Left ventricle myocardium inferior (tissue), 1 donor: ENCODE measurements at places on chromosomes 2 and 18. TPM values are rescaled to one million over a fixed set of nuclear protein-coding genes. Genes with fewer than 3 reads are reported as not detected.
A peak's percentile ranks its signal among the peaks of the same experiment; 100 is the strongest.

DNA sequence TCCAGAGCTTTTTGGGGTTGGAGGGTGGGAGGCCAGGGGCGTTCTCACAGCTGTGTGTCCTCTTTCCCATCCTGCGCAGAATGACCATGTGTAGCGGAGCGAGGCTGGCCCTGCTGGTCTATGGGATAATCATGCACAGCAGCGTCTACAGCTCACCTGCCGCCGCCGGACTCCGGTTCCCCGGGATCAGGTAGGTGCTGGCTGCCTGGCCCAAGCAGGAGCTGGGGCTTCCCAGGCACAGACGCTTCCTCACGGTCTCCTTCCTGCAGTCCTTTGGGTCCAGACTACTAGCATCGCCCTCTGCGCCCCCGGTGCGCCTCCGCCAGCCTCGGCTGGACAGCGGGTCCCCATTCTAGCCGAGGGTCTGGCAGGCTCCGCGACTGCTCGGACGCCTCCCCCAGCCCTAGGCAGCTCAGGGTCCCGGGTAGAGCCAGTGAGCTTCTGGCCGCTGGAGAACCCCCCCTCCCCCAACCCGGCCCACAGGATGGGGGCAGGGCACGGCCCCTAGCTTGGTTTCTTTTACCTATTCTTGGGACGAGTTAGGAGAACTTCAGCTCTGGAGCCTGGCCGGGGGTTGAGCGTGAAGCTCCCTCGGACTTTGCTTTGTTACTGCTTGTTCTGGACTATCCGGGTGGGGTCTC is 756 bp downstream of the ADCYAP1 start:
- no peak overlapping the region for H3K27ac ChIP-seq
- H3K4me1 ChIP-seq: peaks cover 53% of the 10 kb centered on the region
- peak overlapping the region; percentile 9 for H3K4me3 ChIP-seq

DNA sequence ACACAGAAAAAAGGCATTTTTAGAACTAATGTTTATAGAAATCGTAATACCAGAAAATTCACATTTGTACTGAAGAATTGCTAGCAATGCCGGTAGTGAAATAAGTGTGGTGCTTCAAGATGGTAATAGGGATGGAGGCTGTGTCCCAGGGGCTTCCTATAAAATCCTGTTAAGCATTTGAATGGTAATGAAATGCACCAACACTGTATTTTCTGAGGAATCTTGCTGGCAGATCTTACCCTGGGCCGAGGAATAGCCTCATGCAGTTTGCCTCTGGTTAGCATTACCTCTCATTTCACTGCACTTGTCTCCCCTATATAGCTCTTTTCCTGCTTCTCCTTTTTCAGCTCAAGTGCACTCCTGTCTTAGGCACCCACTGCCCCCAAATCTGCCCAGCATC is 501.6 kb upstream of the NRP2 start:
- no peak overlapping the region for H3K4me3 ChIP-seq
- H3K27ac ChIP-seq: no peak overlapping the region
- no peaks in the 10 kb centered on the region for H3K27me3 ChIP-seq
- no peaks in the 10 kb centered on the region for H3K4me1 ChIP-seq
- H3K36me3 ChIP-seq: no peaks in the 10 kb centered on the region

DNA sequence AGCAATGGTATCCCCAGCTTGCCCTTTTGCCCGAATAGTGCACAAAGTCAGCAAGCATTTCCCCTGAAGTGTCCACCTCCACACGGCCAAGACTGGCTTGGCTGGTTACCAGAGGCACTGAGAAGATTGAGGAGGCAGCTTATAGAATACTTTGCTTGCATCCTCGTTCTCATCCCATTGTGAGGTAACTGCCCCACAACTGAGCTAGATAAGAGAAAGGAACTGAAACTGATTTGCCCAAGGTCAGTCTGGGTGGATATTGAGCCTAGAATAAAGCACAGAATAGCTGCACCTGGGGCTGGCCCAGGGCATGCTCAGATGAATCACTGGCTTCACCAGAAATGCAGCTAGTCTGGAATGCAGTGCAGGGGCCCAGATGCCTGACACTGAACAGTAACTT is 32.7 kb upstream of the MAP4K3 start:
- peak overlapping the region; percentile 33 for H3K4me3 ChIP-seq
- H3K36me3 ChIP-seq: peaks cover 2% of the 10 kb centered on the region
- peak overlapping the region; percentile 77 for H3K27ac ChIP-seq

GEN1 gene
- total RNA-seq: 4.3 TPM

FHL2 gene
- 2,742 TPM for total RNA-seq

DNA sequence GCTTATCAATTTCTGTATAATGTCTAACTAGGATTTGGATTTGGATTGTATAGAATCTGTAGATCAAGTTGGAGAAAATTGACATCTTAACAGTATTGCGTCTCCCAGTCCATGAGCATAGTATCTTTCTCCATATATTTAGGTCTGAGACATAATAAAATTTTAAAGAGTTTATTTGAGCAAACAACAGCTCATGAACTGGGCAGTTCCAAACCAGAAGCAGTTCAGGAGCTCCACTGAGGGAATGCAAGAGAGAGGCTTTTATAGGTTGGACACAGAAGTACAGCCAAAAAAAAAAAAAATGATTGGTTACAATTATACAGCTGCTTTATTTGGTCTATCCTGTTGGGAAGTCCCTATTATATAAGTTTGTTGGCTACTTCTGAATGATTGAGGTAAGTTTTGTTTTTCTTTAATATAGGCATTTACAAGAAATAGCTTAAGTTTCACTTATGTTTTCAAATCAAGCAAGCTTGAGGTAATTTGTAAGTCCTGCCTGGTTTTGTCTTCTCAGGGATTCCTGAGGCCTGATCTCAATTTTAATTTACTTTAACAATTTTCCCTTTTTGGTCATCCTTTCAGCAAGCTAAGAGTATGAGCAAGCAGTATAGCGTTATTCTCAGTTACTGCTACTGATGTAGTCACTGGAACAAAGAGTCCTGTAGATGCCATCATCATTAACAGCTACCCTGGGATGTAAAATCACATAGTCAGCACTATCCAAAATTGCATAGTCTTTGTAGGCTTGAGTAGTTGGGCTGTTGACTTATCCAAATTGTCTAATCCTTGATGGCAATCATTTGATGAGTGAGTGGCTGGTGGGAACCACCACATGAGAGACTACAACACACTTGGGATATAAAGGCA is 27.5 kb upstream of the RUFY4 start:
- H3K4me1 ChIP-seq: no peaks in the 10 kb centered on the region
- DNase-seq: no peak
- H3K36me3 ChIP-seq: no peaks in the 10 kb centered on the region

PDE11A gene
- 2.5 TPM for total RNA-seq

- no peaks in the 10 kb centered on the region for H3K27me3 ChIP-seq
- no peak for DNase-seq
- H3K4me3 ChIP-seq: no peak overlapping the region
Measured at GRCh38 chr2:60066096-60066839, 487.2 kb downstream of the BCL11A start.

GKN1 gene
- not detected for total RNA-seq

DNA sequence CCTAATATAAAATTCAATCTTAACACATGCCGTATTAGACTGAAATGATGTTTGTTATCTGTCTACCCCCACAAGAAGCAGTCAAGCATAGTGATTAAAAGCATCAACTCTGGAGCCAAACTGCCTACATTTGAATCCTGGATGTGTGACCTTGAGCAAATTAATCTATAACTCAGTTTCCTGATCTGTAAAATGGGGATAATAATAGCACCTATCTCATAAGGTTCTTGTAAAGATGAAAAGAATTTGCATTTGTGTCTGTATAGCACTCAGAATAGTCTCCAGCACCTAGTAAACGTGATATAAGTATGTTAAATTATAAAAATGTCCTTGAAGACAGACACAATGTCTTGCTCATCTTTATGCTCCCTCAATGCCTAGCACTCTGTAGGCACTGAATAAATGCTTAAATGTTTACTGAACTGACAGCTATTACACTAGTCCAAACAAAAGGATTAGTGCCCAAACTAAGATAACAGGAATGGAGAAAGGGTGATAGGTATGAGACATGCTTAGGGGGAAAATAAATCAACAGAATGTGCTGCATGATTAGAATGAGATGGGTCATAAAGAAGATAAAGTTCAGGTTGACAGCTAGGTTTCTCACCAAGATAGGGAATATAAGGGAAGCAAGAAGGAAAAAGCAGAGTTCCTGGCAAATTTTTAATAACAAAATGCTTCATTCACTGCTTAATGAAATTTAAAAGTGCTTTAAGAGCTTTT is 180.6 kb downstream of the ATAD2B start:
- H3K36me3 ChIP-seq: peaks cover 11% of the 10 kb centered on the region
- H3K4me1 ChIP-seq: peaks cover 17% of the 10 kb centered on the region
- H3K27me3 ChIP-seq: no peaks in the 10 kb centered on the region
- no peak for DNase-seq

DNAH6 gene
- total RNA-seq: 0.14 TPM

- no peak overlapping the region for H3K27ac ChIP-seq
- no peaks in the 10 kb centered on the region for H3K27me3 ChIP-seq
- no peak for DNase-seq
- no peaks in the 10 kb centered on the region for H3K36me3 ChIP-seq
- H3K4me3 ChIP-seq: no peak overlapping the region
- H3K4me1 ChIP-seq: no peaks in the 10 kb centered on the region
Measured at GRCh38 chr2:155125585-155126230, 427.2 kb downstream of the KCNJ3 start.

CCDC141 gene
- total RNA-seq: 208 TPM

PROC gene
- not detected for total RNA-seq

GRCh38 chr2:8169443-8169842 is 512.4 kb upstream of the ID2 start:
- no peaks in the 10 kb centered on the region for H3K36me3 ChIP-seq
- H3K4me3 ChIP-seq: no peak overlapping the region
- no peak for DNase-seq
- no peak overlapping the region for H3K27ac ChIP-seq
- H3K4me1 ChIP-seq: peaks cover 17% of the 10 kb centered on the region
- H3K27me3 ChIP-seq: no peaks in the 10 kb centered on the region

- no peaks in the 10 kb centered on the region for H3K27me3 ChIP-seq
- H3K27ac ChIP-seq: no peak overlapping the region
- H3K4me3 ChIP-seq: no peak overlapping the region
- H3K4me1 ChIP-seq: no peaks in the 10 kb centered on the region
- no peak for DNase-seq
- H3K36me3 ChIP-seq: no peaks in the 10 kb centered on the region
Measured at GRCh38 chr2:17313261-17313660, 205.0 kb downstream of the RAD51AP2 start.

DNA sequence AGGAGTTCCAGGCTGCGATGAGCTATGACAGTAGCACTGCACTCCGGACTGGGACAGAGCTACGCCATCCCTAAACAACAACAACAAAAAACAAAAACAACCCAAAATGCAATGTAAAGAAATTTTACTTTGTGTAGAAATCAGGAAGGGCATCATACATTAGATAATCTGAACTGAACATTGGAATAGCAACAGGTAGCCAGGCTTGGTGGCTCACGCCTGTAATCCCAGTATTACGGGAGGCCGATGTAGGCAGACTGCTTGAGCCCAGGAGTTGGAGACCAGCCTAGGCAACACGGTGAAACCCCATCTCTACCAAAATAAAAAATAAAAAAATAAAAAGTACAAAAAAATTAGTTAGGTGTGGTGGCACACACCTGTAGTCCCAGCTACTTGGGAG is 2.1 kb upstream of the PNO1 start:
- no peak overlapping the region for H3K27ac ChIP-seq
- H3K27me3 ChIP-seq: no peaks in the 10 kb centered on the region
- peak overlapping the region; percentile 93 for H3K4me3 ChIP-seq
- peaks cover 76% of the 10 kb centered on the region for H3K4me1 ChIP-seq
- DNase-seq: no peak
- peaks cover 6% of the 10 kb centered on the region for H3K36me3 ChIP-seq

DNA sequence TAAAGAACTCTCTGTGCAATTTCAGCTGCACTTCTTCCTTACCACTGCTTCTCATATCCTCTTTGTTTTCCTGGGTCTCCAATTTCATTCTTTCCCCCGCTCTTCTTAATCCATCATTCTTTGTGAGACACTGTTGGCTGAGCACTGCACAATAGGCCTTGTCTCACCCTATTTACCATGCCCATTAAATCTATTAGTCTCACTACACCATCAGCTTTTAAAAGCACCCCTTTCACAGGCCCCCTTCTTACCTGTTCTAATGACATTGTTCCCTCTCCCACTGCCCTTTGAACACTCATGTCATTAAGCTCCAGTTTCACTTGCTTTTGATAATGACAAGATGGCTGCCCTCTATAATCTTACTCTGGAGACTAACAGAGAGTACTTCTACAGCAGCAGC is 404.1 kb upstream of the ACVR2A start:
- H3K4me1 ChIP-seq: no peaks in the 10 kb centered on the region
- H3K27ac ChIP-seq: no peak overlapping the region
- H3K36me3 ChIP-seq: no peaks in the 10 kb centered on the region
- no peaks in the 10 kb centered on the region for H3K27me3 ChIP-seq
- DNase-seq: no peak

GRCh38 chr2:106115250-106115649 is 78.9 kb downstream of the UXS1 start:
- H3K36me3 ChIP-seq: peaks cover 22% of the 10 kb centered on the region
- no peak overlapping the region for H3K4me3 ChIP-seq
- no peak overlapping the region for H3K27ac ChIP-seq
- no peak for DNase-seq

TMEM150A gene
- total RNA-seq: 10.1 TPM

DNA sequence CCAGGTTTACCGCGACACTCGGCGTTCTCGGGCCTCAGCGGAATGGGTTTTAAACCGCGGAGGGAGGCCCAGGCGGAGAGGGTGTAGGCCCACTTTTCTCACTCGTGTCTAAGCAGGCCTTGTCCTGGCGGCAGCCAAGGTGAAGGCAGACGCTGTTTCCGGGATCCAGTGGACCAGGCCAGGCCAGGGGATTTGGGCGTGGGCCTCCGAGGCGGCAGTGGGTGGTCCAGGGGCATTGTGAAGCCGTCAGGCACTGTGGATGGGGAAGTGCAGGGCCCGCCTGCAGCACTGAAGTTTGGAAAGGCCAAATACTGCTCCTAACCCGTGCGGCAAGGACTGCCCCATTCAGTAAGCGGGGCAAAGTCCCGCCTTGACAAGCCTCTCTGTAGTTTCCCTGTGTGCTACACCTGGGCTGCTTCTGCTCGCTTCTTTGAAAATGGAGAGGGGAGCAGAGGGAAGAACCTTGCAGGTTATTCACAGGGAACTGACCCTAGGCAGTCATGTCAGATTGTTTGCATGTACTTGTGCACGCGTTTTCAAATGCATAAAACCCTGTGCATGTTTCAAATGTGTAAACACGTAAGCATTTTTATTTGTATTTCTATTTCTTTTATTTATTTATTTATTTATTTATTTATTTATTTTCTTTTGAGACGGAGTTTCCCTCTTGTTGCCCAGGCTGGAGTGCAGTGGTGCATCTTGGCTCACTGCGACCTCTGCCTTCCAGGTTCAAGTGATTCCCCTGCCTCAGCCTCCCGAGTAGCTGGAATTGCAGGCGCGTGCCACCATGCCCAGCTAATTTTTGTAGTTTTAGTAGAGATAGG is 7.5 kb upstream of the DLX2 start:
- H3K4me1 ChIP-seq: peaks cover 22% of the 10 kb centered on the region
- peaks cover 96% of the 10 kb centered on the region for H3K27me3 ChIP-seq
- H3K27ac ChIP-seq: no peak overlapping the region
